ENCODE measurements at places on chromosomes 1 and 21.

DNA sequence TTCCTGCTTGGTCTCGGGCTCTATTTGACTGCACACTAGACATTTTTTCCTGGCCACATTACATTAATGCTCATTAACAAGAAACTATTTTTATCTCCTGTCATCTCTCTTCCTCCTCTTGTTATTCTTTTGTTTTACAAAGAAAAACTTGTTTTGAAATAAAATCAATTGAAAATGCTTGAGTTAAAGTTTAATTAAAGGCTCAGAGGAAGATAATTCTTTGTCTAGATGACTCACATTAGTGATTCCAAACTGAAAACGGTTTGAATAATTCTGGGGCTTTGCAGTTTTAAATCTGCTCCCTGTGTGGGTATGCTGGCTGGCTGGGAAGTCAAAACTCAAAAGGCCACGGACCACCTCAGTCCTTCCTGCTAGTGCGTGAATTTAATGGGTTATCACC, 29.6 kb downstream of the RGS5 start:
- DNase-seq = no peak

DNA sequence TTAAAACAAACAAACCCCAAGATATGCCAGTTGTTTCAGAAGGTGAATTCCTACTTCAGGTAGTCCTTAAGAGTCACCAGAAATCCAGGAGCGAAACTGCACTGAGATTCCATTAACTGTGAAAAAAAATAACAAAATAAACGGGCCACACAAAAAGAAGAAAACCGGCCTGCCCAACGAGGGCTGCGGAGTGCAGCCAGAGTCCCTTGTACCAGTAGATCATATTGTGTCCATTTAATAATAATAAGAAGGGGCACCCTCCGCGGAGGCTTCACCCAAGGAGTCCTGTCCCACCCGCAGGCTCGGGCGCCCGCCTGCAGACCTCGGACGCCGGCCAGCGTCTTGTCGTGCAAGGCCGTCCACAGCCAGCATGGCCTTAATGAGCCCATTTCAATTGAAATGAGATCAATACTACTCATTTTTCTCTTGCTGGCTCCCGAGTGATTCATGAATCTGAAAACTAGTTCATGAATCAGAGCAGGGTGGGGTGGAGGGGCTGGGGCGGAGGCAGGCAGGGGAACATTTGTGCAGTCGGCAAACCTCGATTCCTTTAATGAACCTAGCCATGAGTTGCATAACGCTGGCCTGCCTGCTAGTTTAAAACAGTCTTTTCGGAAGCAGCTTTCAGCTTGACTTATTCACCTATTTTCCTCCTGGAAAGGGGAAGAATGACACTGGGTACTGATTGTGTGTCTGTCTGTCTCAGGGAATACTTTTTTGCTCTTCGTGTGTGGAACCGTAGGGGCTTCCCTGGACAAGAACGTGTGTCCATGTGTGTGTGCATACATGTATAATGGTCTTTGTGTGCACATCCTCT, 113.1 kb upstream of the IRF2BP2 start:
- peak; percentile 76 for DNase-seq

DNA sequence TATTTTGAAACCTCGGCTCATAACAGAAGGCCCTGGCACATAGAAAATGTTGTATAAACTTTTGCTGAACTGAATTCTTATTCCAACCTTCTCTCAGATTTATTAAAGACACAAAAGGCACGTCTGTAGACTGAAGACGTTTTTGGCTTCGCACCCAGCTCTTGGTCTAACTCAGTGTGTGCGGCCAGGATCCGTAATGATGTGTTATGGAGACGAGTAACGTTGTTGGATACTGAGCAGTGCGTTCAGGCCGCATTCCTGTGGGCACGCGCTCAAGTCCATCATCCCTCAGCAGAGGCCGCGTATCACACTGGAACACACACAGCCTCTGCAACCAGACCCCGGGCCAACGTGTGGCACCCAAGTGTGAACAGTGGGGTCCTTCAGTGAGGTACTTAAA, 154.8 kb upstream of the RAB4A start:
- DNase-seq = no peak

- no peak for DNase-seq
Measured at GRCh38 chr1:233668725-233669294, 54.9 kb downstream of the KCNK1 start.

- no peak for DNase-seq
Measured at GRCh38 chr1:35932158-35932636, 1.3 kb downstream of the AGO3 start.

GRCh38 chr1:174682419-174683008, 234.8 kb downstream of the GPR52 start:
- DNase-seq = no peak

GRCh38 chr1:59046134-59046533, 250.8 kb upstream of the FGGY start:
- no peak for DNase-seq

GRCh38 chr21:16195538-16195910, 465.7 kb downstream of the USP25 start:
- no peak for DNase-seq

DNA sequence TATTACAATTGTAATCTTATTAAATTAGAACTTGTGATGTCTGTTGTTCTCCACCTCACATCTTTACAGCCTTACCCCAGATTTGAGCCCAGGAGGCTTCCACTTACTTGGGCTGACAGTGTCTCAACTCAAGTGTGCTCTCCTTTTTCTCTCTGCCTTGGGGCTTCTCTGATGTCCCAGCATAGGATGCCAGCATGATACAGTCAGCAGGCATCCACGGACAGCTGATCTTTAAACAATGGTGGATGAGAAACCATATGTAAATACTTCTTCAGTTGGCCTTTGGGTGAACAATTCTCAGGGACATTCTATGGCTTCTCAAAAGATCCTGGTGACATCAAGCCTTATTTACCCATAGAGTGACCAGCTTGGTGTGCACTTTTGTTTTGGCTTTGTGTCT, 107.6 kb upstream of the GORAB start:
- no peak for DNase-seq

GRCh38 chr1:177142791-177143271, 21.7 kb downstream of the ASTN1 start:
- DNase-seq = no peak

GRCh38 chr21:8993943-8994639, 1527.3 kb upstream of the TPTE start:
- DNase-seq = peak; percentile 58

DNA sequence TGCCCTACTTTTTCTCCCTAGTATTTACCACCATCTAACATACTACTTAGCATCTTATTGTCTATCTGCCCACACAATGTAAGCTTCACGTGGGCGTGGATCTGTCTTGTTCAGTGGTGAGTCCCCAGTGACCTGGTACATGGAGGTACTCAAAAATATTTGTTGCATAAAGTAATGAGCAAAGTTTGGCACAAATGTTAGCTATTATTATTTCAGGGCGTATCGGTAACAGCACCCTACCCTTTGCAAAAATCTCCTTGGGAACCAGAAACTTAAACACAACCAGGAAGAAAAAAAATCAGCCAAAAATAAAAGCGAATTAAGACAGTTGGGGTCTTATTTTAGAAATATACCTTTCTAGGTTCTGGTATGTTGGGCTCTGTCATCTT, 454 bp upstream of the NENF start:
- no peak for DNase-seq

- DNase-seq = no peak
Measured at GRCh38 chr21:32112195-32112594, 166.7 kb downstream of the MIS18A start.

GRCh38 chr1:88698764-88699163, 14.7 kb downstream of the PKN2 start:
- no peak for DNase-seq

GRCh38 chr1:87898431-87898830, 569.8 kb downstream of the LMO4 start:
- no peak for DNase-seq

- peak; percentile 66 for DNase-seq
Measured at GRCh38 chr1:245248231-245248731, 93.5 kb downstream of the KIF26B start.

GRCh38 chr21:26753822-26754221, 91.4 kb downstream of the ADAMTS1 start:
- DNase-seq = no peak

DNA sequence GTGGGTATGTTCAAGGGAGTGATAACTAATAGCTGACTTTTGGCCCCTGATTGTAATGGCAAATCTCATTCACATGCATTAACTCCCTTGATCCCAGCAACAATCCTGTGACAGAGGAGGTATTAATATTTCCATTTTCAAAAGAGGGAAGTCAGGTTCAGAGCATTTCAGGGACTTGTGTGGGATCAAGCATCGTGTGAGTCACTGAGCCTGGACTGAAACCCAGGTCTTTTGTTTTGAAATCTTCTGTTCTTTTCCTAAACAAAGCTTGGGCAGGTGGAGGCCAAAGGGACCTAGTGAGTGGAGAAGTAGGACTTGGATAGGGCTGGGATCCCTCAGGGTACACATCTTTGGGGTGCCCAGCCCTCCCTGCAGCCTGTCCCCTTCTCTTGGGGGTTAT, 37.9 kb downstream of the ETNK2 start:
- DNase-seq = no peak

- no peak for DNase-seq
Measured at GRCh38 chr1:111193712-111194480, 6.5 kb downstream of the DENND2D start.

DNA sequence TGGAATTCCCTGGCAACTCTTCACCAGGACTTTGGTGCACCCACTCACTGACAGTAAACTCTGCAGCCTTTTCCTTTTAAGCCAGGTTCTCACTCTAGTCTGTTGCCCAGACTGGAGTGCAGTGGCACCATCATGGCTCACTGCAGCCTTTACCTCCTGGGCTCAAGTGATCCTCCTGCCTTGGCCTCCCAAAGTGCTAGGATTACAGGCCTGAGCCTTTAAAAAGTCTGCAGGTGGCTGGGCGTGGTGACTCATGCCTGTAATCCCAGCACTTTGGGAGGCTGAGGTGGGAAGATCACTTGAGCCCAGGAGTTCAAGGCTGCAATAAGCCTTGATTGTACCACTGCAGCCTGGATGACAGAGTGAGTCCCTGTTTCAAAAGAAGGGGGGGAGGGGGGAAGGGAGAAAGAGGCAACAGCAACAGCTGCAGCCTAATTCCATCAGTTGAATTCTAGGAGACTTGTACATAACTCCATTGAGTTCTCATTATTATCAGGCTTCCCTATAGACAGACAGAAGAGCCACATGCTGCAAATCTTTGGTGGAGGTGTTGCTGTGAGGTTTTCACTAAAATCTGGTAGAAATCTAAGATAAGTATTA, 8.1 kb upstream of the HNRNPR start:
- DNase-seq = no peak

- no peak for DNase-seq
Measured at GRCh38 chr1:91121366-91121765, 99.5 kb upstream of the ZNF644 start.

DNA sequence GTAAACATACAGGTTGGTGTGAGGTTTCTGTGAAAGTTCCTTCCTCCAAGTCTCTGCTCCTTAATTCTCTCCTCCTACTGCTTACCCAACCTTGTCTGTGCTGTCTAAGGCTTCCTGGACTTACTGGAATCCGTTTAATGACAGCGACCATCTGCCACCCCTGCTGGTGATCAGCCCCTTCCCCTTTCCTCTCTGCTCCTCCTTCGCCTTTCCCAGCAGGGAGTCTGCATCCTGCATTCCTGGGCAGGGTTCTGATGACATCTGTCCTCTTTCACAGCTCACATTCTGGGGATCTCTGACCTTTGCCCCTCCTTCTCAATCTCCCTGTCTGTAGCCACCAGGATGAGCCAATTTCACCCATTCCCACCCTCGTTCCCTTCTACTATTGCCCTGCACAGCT, 66.5 kb downstream of the KIRREL1 start:
- DNase-seq = no peak

GRCh38 chr1:189939967-189940366, 537.7 kb downstream of the BRINP3 start:
- no peak for DNase-seq

GRCh38 chr1:39485046-39485803, 6.2 kb upstream of the BMP8A start:
- no peak for DNase-seq

GRCh38 chr1:61680500-61680899, 44.4 kb downstream of the TM2D1 start:
- no peak for DNase-seq

GRCh38 chr1:30816211-30817076, 58.9 kb upstream of the LAPTM5 start:
- peak; percentile 81 for DNase-seq

DNA sequence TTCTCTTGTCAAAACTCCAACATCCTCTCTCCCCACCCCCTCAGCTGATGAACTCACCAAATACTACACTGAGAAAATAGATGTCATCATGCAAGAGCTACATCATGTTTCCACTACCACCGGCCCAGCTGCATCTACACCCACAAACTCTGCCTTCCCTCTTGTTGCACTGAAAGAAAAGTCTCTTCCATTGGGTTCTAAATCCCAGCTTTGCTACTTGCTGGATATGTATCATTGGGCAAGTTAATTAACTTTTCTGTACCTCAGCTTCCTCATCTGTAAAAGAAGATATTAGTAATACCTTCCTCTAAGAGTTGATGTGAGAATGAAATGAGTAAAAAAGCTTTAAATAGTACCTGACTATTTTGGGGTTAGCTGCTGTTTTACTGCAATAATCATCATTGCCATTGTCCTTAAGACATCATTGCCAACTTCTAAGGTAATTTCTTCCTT, 108.6 kb downstream of the OLFML2B start:
- DNase-seq = no peak

- DNase-seq = no peak
Measured at GRCh38 chr1:187985145-187985896, 1156.6 kb downstream of the PLA2G4A start.

DNA sequence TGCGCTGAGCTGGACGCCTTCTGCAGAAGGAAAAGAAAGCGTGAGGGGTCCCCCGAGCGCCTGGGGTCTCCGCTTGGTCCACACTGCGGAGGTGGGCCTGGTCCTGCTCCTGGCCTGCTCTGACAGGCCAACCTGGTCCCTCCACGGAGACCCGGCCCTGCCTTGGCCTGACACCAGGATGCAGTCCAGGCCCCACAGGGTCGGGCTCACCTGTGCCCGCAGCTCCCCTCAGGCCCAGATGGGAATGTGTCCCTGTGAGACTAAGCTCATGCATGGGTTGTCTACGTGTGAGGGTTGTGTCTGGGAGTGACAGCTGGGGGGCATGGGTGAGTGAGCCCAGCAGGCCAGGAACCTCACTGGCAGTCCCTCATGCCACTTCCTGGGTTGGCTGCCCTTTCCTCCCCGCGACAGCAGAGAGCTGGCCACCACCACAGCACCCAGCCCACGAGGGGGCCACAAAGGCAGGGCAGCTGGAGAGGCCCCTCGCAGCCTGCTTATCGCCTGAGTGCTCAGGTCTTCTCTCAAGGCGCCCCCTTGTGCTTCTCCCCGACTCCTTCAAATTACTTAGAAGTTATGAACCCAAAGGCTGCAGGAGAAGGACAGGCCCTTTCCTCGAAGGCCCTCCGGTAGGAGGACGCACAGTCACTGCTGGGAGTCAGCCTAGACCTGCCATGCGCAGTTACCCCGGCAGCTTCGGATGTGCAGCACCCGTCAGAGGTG, 41.1 kb downstream of the SLC45A1 start:
- no peak for DNase-seq
